ENCODE measurements at places on chromosomes 4 and X. TPM values are rescaled to one million over a fixed set of nuclear protein-coding genes. Genes with fewer than 3 reads are reported as not detected.

The RTL9 gene
- not detected for total RNA-seq

The NWD2 gene
- not detected for total RNA-seq

The MGAT4D gene
- not detected for total RNA-seq

The CLCN3 gene
- 28.4 TPM for total RNA-seq

The MAGEA12 gene
- total RNA-seq = not detected

The FGF13 gene
- total RNA-seq = not detected

The CSAG1 gene
- total RNA-seq = not detected

The TAPT1 gene
- total RNA-seq = 48.2 TPM

The CTAG1B gene
- total RNA-seq = not detected

The CXCL11 gene
- total RNA-seq = not detected

The MXRA5 gene
- not detected for total RNA-seq

The HMGN5 gene
- total RNA-seq = 2.5 TPM

The NLGN3 gene
- 1.3 TPM for total RNA-seq

The CLGN gene
- total RNA-seq = 0.07 TPM

The MAGEC1 gene
- not detected for total RNA-seq

The S100P gene
- total RNA-seq = 8.9 TPM
